ENCODE measurements at places on chromosomes 7 and 10.

DNA sequence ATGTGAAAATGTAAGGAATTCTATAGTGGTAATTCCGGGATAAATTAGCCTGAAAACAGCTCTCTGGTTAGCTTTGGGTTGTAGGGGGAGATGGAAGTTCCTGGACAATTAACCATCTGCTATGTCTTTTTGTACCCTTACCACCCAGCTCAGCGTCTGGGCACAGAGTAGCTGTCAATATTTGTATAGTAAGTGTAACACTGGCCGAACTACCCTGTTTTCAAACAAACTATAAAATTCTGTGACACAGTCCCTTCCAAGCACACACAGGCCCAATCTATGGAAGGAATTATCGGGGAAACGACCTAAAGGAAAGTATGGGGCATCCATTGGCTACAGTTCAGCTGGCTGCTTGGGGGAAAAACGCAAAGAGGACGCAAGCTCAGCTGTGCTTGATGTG is 869 bp upstream of the LHFPL3 start:
- no peak for DNase-seq

DNA sequence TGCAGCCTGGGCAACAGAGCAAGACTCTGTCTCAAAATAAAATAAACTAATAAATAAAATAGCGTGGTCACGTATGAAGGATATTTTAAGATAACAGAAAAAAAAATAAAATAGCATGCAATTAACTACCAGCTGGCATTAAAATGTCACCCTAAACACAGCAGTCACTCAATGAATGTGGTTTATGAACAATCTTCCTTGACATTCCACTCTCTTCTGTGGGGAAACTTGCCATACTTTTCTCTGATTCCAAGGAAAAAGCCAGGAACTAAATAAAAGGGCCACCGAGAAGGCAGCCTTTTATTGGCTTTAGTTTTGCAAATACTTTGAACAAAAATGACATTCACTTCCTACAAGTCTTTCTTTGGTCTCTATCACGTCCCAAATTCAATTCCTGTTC is 266.6 kb downstream of the PARD3 start:
- no peak for DNase-seq

DNA sequence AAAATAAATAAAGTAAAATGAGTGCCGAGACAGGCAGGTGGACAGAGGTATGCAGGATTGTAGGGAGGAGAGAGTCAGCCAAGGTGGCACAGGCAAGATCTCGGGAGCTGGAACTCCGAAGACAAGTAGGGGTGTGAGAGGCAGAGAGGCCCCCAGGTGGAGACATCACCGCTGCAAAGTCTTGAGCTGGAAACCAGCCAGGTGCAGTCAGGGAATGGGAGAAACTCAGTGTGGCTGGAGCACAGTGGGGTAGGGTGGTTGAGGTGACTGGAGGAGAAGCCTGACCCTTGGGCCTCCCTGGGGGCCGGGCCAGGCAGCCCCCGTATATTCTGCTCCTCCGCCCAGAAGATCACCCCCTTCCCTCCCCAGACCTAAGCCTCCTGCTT is 4.2 kb downstream of the EPHB4 start:
- no peak for DNase-seq

DNA sequence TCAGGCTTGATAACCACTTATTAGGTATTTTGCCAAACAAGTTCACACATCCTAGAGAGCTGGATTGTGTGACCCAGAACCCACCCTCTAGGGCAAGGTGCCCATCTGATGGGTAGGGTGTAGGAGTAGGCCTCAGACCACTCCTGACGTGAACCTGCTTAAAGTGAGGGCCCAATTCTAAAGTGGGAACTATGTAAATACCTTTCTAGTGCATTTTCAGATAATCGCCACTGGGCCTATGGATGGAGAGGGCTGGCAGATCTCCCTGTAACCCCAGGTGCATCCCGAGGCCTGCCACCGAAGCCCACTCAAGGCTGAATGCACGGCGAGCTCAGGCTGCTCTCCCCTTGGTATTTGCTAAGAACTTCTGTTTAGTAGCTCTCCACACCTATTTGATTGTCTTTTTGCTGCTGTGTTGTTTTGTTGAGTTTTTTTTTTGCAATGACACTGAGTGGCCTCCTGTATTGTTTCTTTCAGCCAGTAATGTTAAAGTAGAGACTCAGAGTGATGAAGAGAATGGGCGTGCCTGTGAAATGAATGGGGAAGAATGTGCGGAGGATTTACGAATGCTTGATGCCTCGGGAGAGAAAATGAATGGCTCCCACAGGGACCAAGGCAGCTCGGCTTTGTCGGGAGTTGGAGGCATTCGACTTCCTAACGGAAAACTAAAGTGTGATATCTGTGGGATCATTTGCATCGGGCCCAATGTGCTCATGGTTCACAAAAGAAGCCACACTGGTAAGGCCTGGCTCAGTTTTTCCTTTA is 71.7 kb downstream of the IKZF1 start:
- DNase-seq: no peak

DNA sequence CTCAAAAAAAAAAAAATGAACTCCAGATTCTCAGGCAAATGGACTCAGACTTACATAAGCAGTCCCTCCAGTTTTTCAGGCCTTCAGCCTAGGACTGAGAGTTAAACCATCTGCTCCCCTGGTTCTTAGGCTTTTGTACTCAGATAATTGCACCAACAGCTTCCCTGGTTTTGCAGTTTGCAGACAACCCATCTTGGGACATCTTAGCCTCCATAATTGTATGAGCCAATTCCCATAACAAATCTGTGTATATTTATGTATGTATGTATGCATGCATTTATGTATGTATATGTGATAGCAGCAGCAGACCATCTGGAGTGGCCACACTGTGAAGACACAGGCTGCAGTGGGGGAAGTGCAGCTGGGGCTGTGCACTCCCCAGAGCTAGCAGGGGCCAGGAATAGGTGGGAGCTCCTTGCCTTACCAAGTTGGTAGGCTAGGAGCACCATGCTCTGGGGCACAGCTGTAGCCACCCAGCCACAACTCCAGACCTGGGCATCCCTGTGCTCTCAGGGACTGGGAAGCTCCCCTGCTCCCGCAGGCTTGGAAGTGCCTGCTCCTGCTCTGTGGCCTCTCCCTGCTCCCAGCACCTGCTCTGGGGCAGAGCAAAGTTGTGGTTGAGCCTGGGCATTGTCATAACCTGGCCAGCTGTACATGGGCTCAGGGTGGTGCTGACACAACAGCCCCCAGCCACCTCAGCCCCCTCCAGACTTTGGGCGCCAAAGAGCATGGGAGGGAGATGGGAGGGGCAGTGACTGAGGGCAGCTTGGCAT is 8.9 kb upstream of the KLHL7 start:
- no peak for DNase-seq

GRCh38 chr7:115585015-115585718 is 445.4 kb downstream of the TFEC start:
- DNase-seq: no peak

DNA sequence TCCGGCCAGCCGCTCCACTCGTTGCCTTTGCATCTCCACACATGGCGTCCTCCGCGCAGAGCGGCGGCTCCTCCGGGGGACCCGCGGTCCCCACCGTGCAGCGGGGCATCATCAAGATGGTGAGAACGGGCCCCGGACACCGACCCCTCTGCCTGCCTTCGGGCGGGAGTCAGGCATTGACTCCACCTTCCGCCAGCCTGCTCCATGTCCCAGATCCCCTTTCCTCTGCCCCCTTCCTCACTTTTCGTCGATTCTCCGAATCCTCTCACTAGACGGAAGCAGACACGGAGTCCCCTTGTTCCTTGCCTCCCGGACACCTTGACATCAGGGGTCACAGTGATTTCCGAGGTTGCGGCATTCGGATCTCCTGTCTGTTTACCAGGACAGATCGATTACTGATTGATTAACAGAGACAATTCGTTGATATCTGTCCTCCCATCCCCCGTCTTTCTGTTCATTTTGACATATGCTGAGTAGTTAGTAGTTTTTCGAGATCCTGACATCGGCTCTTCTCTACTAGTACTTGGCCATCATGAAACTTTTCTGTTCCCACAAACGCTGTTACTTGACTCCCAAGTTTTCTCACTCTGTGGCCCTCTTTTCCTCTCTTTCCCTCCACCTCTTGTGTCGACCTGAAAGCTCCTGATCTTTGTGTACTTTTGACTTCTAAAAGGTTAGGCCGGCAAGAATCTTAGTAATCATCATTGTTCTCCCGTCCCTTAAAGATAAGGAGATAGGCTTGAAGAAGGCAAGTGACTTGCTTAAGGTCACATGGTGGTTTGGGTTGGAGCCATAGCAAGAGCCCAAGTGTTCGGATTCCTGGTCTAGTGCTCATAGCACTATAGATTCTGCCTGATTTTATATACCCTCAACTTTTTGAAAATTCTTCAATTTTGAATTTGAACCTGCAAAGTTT is 597 bp downstream of the SND1 start:
- peak; percentile 1 for DNase-seq

DNA sequence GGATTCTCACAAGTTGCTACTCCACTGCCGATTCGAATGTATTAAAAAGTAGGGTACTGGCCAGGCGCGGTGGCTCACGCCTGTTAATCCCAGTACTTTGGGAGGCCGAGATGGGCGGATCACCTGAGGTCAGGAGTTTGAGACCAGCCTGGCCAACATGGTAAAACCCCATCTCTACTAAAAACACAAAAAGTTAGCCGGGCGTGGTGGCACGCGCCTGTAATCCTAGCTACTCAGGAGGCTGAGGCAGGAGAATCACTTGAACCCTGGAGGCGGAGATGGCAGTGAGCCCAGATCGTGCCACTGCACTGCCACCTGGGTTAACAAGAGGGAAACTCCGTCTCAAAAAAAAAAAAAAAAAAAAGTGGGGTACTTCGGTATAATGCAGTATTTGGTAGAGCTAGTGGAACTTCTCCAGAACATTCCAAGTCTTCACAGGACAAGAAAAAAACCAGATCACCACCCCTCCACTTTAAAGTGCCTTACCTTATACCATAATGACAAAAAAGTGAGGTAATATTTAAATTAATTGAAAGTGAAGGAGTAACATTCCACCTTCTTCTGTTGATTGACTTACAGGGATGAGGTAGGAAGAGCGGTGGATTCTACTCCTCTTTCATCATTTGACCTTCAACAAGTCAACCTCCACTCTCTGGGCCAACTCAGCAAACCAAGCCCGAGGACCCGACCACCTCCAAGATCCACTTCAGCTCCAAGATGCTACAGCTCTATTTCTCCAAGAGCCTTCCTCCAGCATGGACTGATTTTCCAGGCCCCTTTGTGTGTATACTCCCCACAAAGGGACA is 2.0 kb downstream of the BAZ1B start:
- peak; percentile 31 for DNase-seq

GRCh38 chr10:93206652-93207051 is 133.0 kb downstream of the CYP26A1 start:
- no peak for DNase-seq

DNA sequence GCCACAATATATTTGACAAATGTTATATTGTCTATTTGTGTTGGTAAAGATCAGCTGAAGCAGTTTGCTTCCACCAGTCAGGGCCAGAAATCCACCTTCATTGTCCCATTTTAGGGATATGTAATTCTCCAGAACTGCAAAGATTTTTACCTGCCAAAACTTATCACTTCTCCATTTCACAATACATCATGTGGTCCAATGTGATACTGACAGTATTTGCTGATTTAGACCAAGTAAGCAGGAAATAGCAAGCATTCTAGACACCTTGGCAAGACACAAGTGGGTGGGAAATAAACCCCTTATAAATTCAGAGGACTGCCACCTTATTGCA is 18.5 kb upstream of the LIPA start:
- DNase-seq: no peak

DNA sequence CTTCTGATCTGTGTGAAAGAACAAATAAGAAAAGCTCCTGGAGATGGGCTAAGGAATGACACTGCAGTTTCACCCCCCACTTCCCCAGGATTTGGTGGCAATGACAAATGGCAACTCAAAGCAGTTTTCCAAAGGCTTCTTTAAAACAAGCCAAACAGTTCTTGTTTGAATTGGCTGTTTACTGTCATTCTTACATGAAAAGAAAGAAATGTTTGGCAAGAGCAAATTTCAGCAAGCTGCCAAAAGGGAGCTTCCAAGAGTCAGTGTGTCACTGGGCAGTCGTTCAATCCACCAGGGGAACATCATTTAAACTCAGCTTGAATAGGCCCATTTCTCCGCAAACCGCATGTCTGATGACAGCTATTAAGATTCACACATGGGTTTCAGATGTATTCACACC is 119.0 kb upstream of the RHOBTB1 start:
- no peak for DNase-seq

DNA sequence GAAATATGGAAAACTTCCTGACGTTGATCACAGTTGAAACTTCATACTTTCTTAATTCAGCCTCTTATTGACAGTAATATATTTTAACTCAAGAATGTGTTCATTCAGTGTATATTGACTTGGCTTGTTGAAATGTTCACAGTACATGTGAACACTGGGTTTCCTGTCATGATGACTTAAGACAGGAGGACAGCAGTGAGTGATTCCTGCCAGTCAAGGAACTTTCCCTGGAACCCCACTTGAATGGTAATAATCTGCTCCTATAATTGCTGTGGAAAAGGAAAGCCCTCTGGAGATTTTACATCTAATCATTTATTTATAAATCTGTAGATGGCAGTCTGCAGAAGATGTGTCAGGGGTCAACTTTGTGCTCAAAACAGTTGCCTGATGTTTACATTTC is 216.5 kb downstream of the MGMT start:
- no peak for DNase-seq

- peak; percentile 54 for DNase-seq
Measured at GRCh38 chr7:151727579-151728285, 149.2 kb downstream of the PRKAG2 start.

DNA sequence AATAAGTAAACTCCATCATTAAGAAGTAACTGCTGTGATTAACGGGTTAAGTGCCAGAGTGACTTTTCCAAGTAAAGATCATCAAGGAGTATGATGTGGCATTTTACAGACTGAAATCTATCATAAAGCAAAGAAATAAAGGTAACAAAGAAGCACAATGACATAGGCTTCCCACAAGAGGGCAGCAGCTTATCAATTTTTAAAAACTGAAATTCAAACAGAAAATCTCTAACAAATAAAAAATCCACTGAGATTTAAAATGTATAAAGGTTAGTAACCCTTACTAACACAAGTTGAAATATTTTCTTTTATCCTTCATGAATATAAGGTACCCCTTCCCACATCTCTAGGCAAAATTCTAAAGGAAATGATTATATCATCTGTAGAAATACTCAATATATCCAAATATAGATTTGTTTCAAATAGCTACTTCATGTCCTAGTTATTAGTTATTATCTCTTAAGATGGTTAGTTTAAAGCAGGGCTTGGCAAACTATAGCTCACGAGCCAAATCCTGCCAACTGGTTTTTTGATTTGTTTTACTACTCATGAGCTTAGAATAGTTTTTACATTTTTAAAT is 29.2 kb downstream of the FAM3C start:
- peak; percentile 6 for DNase-seq

GRCh38 chr7:1748076-1748838 is 78.2 kb downstream of the ELFN1 start:
- DNase-seq: no peak

DNA sequence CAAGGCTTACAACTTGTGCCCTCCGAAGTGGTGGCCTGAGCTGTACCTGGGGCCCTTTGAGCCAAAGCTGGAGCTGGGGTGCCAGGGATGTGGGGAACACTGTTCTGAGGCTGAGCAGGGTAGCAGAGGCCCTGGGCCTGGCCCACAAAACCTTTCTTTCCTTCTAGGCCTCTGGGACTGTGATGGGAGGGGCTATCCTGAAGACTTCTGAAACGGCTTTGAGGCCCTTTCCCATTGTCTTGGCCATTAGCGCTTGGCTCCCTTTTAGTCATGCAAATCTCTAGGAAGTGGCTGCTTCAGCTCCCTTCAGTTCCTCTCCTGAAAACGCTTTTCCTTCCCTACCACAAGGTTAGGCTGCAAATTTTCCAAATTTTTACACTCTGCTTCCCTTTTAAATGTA is 16.8 kb upstream of the CRYGN start:
- no peak for DNase-seq

GRCh38 chr7:53743697-53744402 is 708.4 kb downstream of the POM121L12 start:
- no peak for DNase-seq

All from activated CD4-positive, alpha-beta T cell treated with anti-CD3 and anti-CD28 coated beads for 4 hours (primary cell).